ENCODE measurements at places on chromosomes 4 and X.

DNA sequence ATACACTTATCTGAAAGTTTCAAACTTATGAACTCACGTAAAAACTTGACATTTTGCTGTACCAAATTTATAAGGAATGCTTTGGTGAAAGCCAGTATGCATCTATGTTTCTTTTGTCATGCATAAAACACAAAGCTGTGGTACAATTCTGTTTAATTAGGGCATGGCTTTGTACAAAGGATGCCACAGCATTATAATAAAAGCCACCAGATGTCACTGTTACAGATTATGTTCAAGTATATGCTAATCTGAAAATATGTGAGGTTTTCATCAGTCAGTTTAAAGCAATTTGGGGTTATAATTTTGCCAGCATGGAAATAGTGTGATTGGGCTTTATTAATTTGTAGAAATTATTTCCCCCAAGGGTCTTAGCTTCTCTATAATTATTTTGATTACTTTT is 69.0 kb downstream of the ATOH1 start:
- no peak for DNase-seq

- DNase-seq = no peak
Observed at GRCh38 chr4:8164194-8164565, 5.6 kb upstream of the ABLIM2 start.

GRCh38 chr4:2009651-2010233 is 968 bp upstream of the NELFA start:
- no peak for DNase-seq

DNA sequence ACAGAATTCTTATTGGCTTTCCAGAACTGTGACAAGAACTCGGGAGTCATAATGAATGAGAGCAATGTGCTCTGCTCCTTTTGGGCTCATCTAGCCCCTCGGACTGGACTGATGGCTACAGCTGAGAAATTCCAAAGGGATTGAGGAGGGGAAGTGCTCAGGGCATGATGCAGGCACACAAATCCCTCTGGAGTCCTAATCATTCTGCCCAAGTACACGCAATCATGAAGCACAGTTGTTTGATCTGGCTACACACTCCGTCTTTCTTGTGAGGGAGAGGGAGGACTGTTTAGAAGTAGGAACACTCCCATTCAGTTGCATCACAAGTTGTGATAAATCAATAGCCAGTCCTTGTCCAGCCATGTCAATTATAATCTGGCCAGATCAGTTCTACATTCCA is 237.5 kb downstream of the COL25A1 start:
- DNase-seq = no peak

- no peak for DNase-seq
Observed at GRCh38 chr4:126396703-126397102, 1081.9 kb downstream of the FAT4 start.

DNA sequence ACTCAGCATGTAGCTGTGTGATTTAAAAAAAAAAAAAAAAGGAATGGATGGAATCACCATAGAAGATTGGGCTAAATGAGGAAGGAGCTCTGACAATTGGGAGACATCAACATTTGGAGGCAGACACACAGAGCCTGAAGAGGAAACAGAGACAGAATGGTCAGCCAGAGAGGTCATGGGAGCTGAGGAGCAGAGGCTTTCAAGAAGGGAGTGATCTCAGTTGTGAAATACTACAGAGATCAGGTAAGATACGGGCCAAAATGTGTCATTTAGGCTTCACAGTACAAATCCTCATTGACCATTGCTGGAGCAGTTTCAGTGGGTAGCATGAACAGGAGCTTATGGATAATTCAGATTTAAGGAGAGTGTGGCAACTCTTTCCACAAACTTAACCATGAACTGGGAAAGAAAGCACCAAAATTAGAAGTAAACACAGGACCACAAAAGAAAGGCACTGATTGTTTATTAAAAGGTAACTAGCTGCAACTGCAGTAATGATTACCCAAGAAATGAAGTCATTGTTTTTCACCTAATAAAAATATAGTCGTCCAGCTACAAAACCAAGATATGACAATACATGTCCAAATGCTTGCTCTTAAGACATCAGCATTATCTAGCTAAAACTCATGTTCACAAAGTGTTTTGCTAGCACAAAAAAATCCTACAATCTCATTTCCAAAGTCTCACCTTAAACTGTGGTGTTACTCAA is 203.2 kb downstream of the DHX15 start:
- no peak for DNase-seq

DNA sequence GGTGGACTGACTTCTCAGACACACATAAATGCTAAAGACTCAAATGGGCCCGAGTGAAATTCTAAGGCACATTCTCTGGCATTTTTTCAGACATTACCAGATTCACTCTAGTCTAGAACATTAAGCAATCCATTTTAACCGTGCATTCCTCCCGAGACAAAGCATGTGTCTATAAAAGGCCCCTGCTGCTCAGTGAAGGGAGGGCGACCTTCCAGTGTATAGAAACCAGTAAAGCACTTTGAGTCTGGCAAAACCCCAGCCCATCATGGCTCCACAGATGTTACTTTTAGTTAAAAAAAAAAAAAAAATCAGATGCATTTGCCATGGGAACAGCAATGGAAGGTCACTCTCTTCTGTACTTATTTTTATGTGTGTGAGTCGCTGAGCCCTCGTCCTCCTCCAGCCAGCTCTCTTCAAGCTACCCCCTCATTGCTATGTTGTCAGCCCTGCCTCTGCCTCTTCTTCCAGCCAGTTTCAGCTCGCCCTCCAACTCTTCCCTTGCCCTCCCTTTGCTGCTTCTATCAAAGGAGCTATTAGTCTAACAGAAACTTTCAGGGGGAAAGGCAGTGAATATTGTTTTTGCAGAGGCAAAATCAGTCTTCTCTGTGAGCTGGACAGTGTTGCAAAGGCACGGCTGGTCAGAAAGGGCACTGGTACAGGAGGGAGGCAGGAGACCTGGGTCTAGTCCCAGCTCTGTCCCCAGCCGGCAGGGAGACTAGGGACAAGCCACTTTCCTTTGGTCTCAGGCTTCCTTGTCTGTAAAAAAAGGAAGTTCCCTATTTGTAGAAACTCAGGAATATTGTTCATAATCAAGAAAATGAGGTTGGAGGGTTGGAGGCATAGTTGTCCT is 644.2 kb downstream of the ZNF674 start:
- DNase-seq = no peak

All from mesenteric fat pad (tissue), 1 donor.